ENCODE measurements at places on chromosomes 13 and 19.

GRCh38 chr13:84237143-84237542, 354.9 kb upstream of the SLITRK1 start:
- DNase-seq: no peak

DNA sequence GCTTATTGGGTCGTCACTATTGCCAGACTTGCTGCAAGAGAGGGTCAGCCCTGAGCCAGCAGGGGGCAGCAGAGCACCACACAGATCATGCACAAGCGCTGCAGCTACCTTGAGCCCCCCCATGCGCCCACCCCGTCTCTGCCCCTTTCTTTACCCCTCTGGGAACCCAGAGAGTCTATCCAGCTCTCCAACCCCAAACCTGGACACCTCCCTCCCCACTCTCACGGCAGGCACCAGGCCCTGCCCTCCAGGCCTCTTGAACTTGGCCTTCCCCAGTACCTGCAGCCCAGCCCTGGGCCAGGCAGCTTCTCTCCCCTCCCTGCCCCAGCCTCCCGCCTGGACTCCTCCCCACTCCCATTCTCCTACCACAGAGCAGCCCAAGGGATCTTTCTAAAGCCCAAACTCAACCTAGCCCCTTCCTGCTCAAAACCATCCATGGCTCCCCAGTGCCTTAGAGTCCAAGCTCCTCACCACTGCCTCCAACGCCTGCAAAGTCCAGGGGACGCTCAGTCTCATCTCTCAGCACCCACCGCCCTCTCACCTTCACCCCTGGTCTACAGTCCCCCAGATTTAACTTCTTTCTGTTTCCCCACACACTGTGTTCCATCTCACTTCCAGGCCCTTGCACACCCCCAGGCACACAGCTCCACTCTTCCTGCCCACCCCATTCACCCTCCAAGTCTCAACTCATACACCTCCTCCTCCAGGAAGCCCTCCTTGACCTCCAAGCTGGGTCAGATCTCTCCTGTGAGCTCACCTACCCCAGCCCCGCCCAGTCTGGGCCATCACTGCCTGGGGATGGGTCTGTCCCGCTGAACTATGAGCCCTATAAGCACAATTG, 9.4 kb upstream of the CEACAM16 start:
- peak; percentile 85 for DNase-seq

DNA sequence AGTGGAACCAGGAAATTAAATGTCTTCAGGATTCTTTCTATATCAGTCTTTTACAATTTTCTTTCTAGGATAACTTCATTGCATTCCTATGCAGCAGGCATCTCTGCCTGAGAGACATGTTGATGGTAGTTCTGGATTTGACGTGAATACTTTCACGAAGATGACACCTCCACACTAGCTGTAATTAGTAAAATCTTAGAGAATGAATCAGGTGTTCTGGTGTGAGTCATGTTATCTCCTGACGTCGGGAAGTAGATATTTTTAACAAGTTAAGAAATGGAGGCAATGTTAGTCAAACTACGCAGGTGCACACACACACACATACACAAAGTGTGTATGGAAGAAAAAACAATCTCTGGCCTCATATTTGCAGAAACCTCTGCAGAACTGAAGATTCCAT, 1661.3 kb upstream of the MIR17HG start:
- DNase-seq: no peak

DNA sequence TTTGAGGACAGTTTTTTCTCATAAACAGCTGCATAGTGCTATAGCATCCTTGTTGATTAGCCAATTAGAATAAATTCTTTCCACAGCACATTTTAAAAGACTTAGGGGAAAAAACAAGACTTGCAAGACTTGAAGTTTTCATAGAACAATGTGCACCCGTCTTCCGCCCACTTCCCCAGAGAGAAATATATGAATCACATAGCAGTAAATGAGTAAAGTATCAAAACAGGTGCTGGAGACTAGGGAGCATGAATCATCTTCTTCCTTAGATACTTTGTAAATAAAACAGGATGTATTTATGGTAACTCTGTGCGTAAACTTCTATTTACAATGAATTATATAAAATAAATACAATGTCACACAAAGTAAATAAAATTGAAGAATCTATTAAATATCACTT, 75.1 kb downstream of the COL4A2 start:
- DNase-seq: no peak

- DNase-seq: no peak
These were observed 41.1 kb upstream of the MAP3K10 start for GRCh38 chr19:40150170-40150569.

GRCh38 chr19:11064831-11065303, 24.4 kb upstream of the LDLR start:
- DNase-seq: no peak

DNA sequence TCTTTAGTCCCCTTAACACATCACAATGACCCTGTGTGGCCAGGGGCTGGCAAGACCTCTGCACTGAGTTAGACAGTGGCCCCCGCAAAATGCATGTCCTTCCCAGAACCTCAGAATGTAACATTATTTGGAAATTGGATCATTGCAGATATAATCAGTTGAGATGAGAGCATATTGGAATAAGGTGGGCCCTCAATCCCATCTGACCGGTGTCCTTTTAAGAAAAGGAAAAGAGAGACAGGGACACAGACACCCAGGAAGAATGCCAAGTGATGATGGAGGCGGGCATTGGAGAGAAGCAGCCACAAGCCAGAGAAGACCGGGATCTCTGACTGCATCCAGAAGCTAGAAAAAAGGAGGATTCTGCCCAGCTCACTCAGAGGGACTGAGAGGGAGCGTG, 1.8 kb downstream of the FAM187B start:
- DNase-seq: no peak

DNA sequence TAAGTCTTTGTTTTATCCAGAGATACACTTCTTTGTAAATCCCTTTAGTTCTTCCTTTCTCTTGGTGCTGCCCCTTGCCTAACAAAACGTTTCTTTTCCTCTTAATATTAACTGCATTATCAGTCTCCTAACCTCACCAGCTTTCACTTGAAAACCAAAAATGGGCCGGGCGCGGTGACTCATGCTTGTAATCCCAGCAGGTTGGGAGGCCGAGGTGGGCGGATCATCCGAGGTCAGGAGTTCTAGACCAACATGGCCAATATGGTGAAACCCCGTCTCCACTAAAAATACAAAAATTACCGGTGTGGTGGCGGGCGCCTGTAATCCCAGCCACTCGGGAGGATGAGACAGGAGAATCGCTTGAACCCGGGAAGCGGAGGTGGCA, 329.8 kb upstream of the MIR17HG start:
- DNase-seq: no peak

GRCh38 chr13:79429309-79429708, 23.3 kb upstream of the RBM26 start:
- DNase-seq: no peak

DNA sequence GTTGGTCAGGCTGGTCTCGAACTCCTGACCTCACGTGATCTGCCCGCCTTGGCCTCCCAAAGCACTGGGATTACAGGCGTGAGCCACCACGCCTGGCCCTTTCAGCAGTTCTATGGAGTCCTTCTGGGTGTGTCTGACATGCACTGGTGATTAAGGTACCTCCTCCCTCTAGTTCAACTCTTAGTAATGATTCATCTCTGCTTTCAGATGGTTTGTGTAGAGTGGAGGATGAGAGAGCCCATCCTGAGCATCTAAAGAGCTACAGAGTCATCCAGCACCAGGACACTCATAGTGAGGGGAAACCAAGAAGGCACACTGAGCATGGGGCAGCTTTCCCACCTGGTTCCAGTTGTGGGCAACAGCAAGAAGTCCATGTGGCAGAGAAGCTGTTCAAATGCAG, 8.2 kb downstream of the ZNF584 start:
- DNase-seq: no peak

DNA sequence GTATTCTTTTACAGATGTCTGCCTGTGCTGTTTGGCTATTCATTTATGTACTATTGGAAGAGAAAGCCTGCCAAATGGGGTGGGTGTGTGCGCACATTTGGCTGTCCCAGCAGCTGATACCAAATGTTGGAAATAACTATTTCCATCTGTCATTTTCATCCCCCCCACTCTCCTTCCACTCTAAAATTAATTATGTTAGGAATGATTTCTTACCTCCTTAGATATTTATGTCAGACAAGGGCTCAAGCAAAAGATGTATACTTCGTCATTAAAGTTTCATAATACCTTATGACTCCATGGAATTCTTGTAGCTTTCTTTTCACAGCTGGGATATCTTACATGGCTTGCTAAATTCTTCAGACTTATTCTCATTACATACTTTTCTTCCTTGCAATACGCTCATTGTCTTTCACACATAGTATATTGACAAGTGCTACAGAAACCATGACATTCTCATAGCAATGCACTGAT, 18.6 kb downstream of the ITM2B start:
- no peak for DNase-seq

DNA sequence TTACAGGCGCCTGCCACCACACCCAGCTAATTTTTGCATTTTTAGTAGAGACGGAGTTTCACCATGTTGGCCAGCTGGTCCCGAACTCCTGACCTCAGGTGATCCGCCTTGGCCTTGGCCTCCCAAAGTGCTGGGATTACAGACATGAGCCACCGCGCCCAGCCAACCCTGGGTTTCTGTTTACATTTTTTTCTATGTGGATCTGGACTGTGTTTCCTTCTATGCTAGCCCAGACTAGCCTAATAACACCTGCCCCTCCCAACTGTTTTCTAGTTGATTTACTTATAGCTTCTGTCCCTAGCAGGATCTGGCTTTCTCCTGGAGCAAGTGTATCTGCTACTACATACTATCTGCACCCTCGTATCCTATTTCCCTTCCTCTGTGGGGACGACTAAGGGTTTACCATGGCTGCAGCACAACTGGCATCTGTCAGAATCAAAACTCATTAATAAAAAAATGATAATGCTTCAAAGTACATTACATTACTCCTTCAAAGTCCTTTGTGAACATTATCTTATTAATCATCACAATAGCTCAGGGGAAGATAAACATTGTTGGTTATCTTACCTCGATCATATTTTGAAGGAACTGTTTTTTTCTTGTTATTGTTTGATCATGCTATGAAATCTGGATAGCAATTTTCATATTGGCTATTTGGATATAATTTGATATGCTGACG, 228.3 kb downstream of the KLF5 start:
- DNase-seq: no peak

- no peak for DNase-seq
These were observed 4.2 kb downstream of the APOE start for GRCh38 chr19:44909775-44910174.

DNA sequence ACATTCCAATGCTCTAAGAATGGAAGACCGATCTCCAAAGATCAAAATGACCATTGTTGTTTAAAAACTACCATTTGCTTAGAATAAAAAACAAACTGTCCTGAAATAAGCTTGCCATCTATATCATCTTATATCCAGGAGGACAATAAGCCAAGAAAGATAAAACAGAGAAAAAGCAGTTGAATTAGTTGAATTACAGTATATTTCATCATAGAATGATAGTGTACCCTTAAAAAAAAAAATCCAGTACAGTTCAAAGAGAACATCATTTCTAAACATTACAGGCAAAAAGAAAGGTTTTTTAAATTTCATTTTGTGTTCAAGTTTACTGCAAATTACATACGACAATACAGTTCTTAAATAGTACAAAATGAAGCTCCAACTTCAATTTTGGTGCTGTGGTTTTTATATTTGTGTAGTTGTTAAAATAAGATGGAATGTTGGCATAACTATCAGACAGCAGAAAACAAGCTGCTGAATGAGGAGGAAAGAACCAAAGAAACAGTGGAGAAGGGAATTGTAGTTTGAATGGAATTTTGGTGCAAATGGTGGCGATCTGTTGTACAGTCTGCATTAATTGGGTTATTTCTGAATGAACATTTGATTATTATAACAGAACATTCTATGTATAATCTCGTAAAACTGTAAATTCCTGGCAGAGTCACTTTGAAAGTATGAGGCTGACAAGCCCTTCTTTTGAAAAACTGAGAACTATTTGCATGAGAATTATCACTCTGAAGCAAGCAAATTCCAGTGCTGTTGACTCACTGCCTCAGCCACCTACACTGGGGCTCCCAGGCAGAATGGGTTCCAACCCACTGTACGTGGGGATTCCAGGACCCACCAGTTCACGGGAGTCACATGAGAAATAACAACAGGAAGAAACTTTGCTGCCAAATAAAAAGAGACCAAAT, 37.7 kb downstream of the LHFPL6 start:
- DNase-seq: peak; percentile 78

DNA sequence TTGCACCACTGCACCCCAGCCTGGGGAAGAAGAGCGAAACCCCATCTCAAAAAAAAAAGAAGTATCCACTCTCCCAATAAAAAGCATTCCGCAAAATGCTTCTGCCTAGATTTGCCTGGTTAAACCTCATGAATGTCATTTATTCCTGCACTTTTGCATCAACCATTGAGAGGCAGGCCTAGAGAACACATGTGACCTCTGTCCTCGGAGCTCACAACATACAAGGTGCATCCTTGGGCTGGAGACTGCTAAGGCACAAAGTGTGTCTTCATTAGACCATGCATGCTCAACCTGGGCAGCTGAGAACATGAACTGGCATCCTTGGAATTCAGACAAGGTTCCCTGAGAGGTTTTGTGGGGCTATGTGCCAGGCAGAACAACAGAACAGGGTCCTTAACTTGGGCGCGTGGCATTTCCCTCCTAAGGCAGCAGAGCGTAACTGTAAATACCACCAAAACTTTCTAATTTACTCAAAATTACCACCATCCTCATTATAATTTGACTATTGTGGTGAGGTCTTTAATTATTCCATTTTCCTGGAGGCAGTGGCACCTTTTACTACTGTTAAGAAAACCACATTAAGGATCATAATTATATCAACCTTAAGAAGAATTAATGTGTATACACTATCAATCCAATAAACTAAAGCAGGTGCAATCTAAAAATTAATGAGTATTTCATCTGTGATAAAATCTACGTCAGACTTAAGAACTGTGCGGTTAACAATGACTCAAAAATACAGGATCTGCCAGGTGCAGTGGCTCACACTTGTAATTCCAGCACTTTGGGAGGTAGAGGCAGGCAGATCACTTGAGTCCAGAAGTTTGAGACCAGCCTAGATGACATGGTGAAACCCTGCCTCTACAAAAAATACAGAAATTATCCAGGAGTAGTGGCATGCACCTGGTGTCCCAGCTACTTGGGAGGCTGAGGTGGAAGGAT, 13.8 kb downstream of the RCBTB1 start:
- no peak for DNase-seq

GRCh38 chr13:59883885-59884284, 279.8 kb downstream of the DIAPH3 start:
- DNase-seq: no peak

- DNase-seq: no peak
These were observed 29.1 kb downstream of the ATP12A start for GRCh38 chr13:24709186-24709913.

GRCh38 chr19:35061583-35062373, 20.3 kb downstream of the HPN start:
- DNase-seq: no peak

- DNase-seq: no peak
These were observed 116.8 kb downstream of the DNAJC3 start for GRCh38 chr13:95793781-95794180.

Data from iPS-NIHi11 (cell line).